ENCODE measurements at places on chromosomes 2 and 18.

- no peak for DNase-seq
These were observed 40.0 kb downstream of the MOGAT1 start for GRCh38 chr2:222711315-222711940.

DNA sequence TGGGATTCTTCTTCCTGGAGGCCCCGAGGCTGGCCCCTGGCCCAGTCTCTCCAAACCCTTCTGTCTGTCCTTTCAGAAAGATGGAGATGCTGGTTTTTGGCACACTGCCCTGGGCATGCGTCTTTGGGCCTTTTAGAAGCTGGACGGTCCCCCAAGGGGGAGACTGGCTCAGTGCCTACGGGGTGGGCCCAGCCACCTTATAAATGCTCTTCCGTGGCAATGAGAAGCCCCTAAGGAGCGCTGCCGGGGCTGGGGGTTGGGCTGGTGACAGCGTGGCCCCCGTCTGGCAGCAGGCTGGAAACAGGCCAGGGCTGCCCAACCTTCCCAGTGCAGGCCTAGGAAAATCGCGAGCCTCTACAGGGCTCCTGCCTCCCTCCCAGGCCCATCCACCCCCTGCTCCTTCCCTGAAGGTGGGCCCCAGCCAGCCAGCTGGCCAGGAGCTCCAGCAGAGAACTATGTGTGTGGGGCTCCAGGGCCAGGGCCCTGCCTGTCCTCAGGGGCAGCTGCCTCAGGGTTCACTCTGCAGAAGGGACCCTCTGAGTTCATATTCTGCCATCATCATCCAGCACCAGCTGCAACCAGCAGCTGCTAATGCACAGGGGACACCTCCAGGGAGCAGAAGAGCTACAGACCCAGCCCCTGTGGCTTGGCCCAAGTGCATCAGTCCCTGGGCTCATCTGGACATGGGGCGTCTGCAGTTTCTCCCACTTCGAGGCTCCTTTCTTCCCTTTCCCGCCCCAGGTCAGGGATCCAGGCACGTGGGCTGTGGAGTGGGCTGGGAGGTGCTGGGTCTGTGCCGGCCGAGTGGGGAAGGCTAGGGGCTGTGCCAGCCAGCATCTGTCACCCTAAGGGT is 107.6 kb upstream of the OTOS start:
- no peak for DNase-seq

- DNase-seq, result no peak
These were observed 246.1 kb upstream of the TNP1 start for GRCh38 chr2:217105733-217106649.

DNA sequence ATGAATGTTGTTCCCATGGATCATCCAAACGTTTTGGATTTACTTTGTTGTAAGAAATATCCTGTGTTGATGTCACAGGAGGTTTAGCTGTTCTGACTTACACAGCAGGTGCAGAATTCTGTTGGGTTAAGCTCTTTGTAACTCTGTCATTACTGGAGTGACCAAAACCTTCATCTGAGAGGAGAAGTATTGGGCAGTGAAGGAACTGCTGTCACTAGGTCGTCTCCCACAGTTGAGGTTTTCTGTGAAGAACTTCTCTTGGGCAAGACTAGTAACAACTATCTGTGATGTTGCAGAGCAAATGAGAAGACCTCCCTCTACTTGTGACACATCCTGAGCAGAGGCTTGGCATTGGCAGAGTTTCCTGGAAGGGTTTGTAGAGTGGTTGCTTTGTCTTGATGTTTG is 2.9 kb downstream of the SPTBN1 start:
- DNase-seq, result no peak

DNA sequence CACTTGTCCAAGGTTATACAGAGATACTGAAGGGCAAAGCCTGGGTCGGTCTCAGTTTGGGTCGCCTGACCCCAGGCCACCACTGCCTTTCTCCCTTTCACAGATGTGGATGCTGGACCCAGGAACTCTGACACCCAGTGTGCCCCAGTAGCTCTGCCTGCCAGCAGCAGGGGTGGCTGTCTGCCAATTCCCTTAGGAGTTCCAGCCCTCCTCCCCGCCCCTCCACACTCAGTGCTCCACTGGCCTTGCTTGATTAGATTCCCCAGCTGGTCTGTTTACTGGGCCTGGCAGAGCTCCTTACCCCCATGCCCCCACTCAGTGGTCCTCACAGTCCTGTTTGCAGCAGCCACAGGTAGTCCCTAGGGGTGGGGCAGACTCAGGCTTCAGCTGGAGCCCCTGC is 75.5 kb downstream of the NPAS2 start:
- no peak for DNase-seq

- no peak for DNase-seq
These were observed 32.8 kb upstream of the DAPL1 start for GRCh38 chr2:158762336-158762735.

DNA sequence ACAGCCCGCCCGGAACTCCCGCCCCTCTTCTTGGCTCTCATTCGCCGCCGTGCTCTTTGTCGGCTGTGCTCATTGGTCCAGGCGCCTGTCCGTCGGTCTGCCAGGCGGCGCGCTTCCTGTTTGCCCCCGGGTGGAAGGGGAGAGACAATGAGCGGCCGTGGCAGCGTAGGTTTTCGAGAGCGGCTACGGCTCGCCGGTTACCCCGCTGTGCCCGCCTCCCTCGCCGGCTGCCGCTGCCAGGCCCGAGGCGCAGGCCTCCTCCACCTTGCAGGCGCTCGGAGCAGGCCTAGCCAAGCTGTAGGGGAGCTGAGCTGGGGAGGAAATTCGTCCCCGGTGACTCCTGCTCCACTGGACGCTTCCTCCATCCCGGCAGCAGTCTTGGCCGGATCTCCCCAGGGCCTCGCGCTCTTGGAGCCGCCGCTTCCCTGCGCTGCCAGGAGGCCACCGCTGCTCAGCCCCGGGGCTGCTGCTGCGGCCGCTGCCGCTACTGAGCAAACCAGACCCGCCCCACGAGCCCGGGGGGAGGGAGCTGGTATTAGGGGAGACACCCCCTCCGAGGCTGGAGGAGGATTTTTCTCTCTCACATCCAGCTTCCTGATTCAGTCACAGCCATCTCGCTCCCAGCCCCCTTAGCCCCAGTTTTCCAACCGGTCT is at the start of gene SP3:
SP3 (minus strand) TSS at position 2 of the 654 bp plus-strand sequence. CDS start 202 bp downstream, outside the sequence.
- DNase-seq, result peak; percentile 97

DNA sequence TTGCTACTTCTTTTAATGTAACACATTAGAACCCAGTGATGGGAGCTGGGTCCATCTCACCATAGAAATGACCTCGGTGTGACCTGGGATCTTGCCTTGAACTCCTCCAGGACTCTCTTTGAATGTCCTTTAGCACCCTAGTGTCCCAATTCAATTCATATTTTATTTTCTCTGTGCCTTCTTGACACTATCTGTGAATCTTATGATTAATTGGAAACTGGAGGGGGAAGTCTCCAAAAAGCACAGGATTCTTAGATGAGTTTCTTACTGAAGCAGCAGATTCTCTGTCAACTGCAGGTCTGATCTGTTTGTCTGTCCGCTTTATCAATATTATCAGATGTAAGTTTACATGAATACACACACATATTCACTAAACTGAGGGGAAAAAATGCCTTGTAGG is 470 bp downstream of the DHRS9 start:
- DNase-seq, result no peak

DNA sequence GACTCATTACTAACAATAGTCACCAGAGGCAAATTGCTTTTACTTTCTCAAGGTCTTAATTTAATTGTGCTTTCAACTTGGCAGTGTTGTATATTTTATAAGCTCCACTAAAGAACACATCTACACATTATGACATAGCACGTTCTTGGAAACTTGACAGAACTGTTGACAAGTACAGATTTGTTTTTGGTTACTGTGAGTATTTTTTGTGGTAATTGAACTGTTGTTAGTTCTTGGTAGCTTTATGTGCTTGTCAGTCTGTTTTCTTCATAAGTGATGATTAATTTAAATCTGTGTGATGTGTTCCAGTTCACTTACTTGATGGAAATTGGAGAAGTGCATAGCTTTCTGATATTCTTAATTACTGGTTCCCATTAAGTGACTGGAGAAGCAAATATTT is 63.9 kb downstream of the COMMD1 start:
- DNase-seq, result no peak

DNA sequence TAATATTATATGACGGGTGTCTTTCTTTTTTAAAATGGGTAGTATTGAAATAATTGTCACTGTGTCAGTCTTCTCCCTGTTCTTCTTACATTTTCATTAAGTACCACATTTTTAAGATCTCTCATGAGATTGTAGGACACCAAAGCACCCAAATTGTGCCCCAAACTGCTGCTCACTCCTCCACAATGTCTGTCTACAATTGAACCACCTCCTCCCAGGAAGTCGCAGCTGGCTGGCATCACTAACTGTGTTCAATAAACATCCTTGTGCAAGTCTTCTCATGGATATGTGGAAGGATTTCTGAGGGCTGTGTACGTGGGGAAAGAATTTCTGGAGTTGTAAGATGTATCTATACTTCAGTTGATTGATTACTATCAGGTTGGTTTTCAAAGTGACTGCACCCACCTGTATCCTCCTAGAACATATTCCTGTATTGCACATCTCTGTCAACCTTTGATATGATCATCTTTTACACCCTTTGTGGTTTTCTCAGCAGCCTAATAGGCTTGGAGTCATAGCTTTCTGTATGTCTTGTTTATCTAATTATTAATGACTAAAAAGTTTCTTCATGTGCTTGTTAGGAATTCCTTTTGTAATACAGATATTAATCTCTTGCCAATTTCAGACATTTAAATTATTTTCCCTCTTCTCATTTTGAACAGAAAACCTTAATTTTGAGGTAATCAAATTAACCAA is 774.9 kb downstream of the RNF144A start:
- DNase-seq, result no peak

DNA sequence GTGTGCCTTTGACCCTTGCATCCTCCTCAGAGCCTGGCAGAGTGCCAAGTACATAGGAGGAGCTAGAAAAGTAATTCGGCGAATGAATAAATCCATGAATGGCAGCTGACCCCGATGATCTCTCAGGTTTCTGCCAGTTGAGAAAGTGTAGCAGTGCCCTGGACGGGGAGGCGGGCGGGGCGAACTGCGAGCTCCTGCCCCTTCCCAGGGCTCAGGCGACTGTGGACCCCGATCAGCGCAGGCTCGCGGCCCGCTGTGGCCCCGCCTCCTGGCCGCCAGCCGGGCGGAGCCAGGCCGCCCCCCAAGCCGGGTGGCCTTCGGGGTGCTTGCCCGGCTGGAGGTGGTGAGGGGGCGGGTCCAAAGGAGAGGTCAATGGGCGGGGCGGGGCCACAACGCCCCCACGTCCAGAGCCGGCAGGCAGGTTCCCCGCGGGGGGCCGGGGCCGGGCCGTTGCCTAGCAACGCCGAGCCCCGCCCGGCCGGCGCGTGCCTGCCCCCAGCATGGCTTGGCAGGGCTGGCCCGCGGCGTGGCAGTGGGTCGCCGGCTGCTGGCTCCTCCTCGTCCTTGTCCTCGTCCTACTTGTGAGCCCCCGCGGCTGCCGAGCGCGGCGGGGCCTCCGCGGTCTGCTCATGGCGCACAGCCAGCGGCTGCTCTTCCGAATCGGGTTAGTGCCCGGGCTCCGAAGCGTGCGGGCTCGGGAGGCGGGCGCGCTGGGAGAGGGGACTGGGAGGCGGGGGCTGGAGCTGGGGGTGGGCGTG is 30.6 kb upstream of the TMBIM1 start:
- peak; percentile 44 for DNase-seq

DNA sequence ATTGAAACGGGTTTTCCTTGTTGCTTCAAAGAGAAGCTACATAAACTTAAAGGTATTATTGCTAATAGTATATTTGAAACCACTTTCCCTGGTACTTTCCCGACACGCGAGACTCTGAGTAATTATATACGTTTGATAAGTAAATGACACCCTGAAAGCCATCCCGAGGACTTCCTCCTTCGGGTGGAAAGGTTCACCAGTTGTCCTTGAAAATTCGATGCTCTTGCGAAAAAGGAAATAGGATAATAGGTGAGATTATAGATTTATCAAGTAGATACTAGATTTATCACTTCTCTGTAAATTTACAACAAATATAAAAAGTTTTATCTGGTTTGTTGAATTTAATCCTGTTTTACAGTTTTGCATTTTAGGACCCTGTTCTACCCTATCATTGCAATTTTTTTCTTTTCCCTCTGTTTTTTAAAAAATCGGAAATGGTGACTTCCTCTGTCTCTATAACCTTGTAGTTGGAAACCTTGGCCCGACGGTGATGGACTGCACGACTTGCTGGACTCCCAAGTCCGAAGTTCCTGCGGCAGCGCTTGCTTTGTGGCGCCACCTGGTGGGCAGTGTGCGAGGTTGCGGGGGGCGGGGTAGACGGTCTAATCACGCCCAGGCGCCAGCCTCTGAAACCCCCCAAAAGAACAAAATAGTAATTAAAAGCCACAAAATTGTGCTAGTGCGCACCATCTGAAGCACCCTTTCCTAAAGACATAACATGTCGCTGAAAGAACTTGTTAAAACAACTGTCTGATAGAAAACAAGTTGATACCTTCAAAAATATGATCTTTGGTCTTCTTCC is 972 bp upstream of the DLX2 start:
- DNase-seq, result peak; percentile 73

- DNase-seq, result peak; percentile 37
These were observed 580 bp downstream of the NEDD4L start for GRCh38 chr18:58044370-58045241.

DNA sequence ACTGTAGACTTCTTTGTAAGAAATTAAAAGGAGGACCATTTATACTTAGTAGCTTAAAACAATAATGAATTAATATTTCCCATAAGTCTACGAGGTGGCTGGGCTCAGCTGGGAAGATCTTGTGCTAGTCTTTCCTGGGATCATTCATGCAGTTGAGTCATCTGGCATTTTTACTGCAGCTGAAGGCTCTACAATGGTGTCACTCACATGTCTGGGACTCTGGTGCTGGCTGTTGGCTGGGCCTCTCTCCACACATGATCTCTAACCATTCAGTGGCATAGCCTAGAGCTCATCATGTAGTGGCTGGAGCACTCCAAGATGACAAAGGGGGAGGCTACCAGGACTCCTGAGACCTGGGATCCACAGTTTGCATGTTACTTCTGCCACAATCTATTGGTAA is 35.5 kb downstream of the CLASP1 start:
- no peak for DNase-seq

DNA sequence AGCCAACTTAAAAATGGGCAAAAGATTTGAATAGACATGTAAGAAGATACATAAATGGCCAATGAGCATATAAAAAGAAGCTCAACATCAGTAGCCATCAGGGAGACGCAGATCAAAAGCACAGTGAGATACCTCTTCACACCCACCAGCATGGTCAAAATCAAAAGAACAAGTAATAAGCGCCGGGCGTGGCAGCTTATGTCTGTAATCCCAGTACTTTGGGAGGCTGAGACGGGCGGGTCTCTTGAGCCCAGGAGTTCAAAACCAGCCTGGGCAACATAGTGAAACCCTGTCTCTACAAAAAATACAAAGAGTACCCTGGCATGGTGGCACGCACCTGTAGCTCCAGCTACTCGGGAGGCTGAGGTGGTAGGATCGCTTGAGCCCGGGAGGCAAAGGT is 4.6 kb upstream of the CIB4 start:
- no peak for DNase-seq

- DNase-seq, result no peak
These were observed 184.4 kb downstream of the FHOD3 start for GRCh38 chr18:36481935-36482334.

GRCh38 chr2:100408104-100408503 is 9.4 kb downstream of the CHST10 start:
- no peak for DNase-seq

- DNase-seq, result no peak
These were observed 174.3 kb downstream of the CCDC102B start for GRCh38 chr18:68972176-68972575.

Data from activated CD4-positive, alpha-beta T cell treated with anti-CD3 and anti-CD28 coated beads, Interleukin-2, amount 10 ng/mL, durations not matched to agents 7 days and 5 days (primary cell).